ENCODE measurements at places on chromosomes 7 and 10.
A peak's percentile ranks its signal among the peaks of the same experiment; 100 is the strongest.

- DNase-seq: no peak
These were observed 148.9 kb upstream of the FEZF1 start for GRCh38 chr7:122453432-122453831.

DNA sequence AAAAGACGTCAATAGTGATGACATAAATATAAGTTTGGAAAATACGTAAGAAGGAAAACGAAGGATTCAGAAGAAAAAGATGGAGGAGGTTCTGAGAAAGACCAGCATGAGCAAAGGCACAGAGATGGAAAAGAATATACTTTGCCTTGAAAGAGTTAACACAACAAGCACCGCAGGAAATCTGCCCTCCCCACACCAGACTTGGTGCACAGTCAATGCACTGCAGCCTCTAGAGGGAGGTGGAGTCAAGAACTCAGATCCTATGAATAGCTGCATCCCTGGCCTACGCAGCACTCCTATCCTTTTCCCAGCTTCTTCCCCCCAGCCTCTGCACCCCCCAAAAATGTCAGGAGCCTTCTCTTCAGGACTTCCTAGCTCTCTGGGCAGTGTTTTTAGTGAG, 1370.6 kb upstream of the LRRTM3 start:
- DNase-seq: no peak

- DNase-seq: no peak
These were observed 991 bp upstream of the FAM204A start for GRCh38 chr10:118343115-118343514.

GRCh38 chr10:131979821-131980270, 1.9 kb downstream of the BNIP3 start:
- no peak for DNase-seq

DNA sequence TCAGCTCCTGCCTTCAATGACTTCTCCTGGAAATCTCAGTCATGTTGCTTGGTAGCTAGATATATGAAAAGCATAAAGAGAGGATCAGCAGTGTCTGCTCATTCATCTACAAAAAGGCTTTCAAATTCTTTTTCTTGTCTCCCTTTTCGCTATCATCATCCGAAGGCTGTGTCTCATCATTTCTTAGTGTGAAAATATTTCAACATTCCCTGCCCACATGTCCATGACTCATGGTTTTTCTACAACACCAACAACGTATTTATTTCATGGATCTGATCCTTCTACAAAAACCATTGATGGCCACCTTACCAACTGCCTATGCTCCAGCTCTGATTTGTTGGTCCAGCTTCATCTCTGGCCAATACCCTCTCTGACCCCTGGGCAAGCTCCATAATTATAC, 472.5 kb upstream of the GHITM start:
- no peak for DNase-seq

DNA sequence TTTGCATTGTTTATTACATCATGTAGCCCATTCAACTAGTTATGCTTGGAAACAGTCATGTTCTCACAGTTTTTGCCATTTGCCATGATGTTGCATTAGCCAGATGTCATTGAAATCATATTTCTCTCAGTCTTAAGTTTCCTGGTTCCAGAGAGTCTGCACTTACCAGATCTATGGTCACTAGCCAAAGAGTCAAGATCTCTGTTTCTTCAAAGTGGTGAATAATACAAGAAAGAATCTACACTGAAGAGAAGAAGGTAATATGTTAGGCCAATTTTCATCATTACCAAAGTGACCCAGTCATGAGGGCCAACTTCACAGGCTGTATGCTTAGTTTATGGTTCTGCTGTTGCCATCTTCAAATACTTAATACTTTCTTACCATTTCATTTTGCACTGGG, 89.0 kb upstream of the PHYHIPL start:
- no peak for DNase-seq

GRCh38 chr7:41051535-41051934, 651.4 kb downstream of the INHBA start:
- DNase-seq: no peak

GRCh38 chr7:151403764-151404163, 6.1 kb downstream of the WDR86 start:
- no peak for DNase-seq

DNA sequence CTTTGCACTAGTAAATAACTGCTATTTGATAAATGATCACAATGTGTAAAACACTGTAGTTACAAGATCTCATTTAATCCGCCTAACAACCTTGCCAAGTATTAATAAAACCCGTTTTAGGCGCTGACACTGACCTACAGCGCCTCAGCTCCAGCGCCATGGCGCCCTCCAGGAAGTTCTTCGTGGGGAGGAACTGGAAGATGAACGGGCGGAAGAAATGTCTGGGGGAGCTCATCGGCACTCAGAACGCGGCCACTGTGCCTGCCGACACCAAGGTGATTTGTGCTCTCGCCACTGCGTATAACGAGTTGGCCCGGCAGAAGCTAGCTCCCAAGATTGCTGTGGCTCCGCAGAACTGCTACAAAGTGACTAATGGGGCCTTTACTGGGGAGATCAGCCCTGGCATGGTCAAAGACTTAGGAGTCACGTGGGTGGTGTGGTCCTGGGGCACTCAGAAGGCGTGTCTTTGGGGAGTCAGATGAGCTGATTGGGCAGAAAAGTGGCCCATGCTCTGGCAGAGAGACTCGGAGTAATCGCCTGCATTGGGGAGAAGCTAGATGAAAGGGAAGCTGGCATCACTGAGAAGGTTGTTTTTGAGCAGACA, 1.1 kb upstream of the TNPO3 start:
- DNase-seq: no peak

DNA sequence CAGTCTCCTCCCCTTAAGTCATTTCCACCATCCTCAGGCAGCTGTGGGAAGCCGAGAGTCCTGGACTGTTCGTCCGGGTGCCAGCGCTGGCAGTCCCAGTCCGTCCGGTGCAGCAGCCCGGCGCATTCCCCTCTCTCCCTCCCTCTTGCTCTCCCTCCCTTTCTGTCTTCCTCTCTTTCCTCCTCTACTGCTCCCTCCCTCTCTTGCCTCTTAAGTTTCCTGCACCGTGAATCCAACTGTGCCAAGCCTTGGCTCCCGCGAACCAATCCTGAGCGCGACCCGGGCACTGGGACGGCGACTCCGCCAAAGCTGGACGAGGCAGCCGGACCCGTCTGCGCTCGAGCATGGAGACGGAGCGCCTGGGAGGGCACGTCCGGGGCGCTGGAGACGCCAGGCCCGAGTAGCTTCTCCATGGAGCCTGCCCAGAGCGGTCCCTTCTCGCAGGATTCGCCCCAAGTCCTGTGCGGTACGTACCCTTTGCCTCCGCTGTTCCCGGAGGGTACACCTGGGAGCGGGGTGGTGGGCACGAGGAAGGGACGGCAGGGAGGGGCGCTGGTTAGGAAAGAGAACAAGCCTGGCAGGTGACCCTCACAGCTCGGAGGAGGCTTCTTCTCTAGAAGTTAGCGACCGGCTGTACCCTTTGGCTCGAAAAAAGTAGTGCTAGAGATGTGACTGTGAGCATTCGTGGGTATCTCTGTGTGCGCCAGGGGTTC, 1.0 kb downstream of the NXPH1 start:
- DNase-seq: no peak

- DNase-seq: no peak
These were observed 23.2 kb upstream of the ARHGAP22 start for GRCh38 chr10:48627984-48628609.

DNA sequence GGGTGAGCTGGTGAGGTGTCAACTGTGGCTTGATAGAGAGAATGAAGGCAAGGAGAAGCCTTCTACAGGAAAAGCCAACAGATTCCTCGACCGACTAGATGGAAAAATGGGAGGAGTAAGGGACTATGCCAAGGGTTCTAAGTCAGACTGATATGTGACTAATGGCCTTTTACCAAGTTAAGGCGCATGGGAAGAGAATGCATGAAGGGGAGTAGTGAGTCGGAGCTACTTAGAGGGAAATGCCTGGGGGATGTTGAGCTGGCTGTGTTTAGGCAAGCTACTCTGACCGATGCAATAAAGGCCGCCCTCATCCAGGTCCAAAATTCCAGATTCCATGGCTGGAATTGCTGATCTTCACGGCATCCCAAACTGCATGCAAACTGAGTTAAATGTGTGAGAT, 48.2 kb downstream of the APBB1IP start:
- DNase-seq: no peak

- no peak for DNase-seq
These were observed 79.2 kb downstream of the CCNY start for GRCh38 chr10:35415505-35415904.

- DNase-seq: no peak
These were observed 201.5 kb downstream of the DNAJB6 start for GRCh38 chr7:157538321-157538720.

DNA sequence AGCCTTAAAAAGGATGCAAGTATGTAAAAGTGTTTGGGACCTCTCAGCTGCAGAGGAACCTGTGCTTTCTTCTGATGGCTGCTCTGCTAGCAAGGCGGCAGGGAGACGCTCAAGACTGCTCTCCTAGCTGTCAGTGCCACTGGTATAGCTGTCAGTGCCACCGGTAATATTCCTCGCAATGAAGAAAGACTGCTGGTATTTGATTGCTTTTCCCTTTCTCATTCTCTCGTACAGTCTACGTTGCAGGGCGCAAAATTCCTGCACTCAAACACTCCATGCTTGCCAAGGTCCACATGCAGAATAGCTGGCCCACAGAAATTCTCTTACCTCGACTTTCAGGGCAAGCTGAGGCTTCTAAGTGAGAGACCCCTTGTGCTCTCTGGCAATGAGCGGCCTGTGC, 432.6 kb upstream of the KLF6 start:
- no peak for DNase-seq

DNA sequence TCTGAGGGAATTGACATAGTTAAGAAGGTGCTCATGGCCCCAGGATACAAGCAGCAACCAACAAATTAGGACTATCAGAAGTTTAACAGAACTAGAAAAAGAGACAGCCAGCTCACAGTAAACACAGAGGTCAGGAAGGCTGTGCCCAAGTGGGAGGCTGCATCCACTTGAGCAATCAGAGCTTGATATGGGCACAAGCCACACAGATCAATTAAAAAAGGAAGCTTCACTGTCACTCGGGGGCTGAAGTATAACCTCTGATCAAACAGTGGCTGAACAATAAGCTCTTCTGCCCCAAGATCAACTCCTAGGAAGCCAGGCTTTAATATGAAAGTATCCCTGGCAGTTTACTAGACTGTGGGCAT, 40.0 kb downstream of the ZNF438 start:
- DNase-seq: no peak

DNA sequence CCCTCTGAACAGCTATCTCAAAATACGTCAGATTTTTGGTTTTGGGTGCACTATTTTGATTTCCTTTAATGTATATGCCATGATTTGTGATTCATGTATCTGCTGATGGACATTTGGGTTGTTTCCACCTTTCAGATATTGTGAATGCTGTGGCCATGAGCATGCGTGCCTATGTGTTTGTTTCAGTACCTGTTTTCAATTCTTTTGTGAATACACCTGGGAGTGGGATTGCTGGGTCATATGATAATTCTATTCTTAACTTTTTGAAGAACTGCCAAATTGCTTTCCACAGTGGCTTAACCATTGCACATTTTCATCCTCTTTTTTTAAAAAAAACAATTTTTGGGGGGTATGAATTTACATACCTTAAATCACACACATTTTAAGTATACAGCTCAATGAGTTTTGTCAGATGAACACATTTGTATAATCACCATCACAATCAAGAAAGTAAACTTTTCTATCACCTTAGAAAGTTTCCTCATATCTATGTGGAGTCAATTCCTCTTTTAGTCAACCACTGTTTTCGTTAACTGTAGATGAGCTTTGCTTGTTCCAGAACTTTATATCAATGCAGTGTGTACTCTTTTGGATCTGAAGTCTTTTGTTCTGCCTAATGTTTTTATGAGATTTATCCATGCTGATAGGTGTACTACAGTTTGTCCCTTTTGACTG, 36.9 kb downstream of the CYP26A1 start:
- DNase-seq: no peak

DNA sequence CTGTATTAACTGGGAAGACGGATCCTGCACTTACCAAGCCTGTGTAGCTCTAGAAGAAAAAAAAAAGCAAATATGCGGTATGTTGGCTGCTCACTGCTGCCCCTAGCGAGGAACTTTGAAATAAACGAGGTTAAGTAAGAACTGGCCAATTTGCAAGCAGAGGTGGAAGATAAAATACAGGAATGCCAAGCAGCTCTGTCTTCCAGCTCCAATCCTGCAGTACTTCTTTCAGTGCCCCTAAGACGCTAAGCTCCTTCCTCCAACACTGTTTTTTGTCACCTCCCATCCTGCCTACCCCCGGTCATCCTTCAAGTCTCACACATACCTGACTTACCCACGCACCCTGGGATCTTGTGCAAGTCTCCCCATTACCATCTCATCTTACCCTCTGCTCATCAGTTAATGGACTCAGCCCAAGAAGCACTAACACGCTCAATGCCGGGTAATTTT, 809 bp downstream of the C10orf143 start:
- peak; percentile 33 for DNase-seq

DNA sequence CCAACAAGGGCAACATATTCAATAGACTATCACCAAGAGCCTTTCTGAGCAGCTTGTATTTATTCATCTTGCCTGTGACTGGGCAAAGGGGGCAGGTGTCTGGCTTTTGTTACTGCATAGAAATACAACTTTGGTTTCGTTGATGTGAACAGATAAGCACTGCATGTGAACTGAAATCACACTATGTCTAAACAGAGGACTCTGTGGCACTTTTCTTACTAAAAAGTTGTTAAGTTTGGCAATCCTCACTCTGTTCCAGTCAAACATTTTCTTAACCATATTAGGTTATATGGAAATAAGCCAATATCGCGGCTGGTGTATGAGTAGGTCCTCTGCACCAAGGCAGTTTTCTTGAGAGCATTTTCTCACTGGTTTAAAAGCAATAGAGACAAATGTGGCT, 48.5 kb downstream of the CALD1 start:
- DNase-seq: no peak

- no peak for DNase-seq
These were observed 812 bp downstream of the DOCK1 start for GRCh38 chr10:126905776-126906703.

- DNase-seq: no peak
These were observed 39.5 kb downstream of the ZNF117 start for GRCh38 chr7:64951250-64951848.

DNA sequence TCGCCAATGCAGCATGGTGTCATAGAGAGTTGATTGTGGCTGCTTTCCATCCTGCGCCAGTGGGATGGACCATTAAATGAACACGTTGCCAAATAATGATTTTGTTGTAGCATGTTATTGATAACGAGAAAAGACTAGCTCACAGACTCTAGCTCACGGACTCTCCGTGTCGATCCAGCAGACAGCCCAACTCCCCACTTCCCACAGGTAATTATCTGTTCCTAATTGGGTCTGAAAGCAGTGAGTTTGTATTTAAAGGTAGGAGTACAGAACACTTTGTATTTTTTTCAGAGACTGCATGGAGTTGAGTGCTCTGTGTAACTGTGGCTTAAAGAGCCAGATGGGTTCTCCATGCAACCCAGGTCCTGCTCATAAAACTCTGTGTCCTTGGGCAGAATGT, 1250.5 kb downstream of the TYW1 start:
- DNase-seq: no peak
